ENCODE measurements at places on chromosomes 11 and 22.

GRCh38 chr11:35318977-35319925 is 100.1 kb downstream of the SLC1A2 start:
- no peak for DNase-seq

DNA sequence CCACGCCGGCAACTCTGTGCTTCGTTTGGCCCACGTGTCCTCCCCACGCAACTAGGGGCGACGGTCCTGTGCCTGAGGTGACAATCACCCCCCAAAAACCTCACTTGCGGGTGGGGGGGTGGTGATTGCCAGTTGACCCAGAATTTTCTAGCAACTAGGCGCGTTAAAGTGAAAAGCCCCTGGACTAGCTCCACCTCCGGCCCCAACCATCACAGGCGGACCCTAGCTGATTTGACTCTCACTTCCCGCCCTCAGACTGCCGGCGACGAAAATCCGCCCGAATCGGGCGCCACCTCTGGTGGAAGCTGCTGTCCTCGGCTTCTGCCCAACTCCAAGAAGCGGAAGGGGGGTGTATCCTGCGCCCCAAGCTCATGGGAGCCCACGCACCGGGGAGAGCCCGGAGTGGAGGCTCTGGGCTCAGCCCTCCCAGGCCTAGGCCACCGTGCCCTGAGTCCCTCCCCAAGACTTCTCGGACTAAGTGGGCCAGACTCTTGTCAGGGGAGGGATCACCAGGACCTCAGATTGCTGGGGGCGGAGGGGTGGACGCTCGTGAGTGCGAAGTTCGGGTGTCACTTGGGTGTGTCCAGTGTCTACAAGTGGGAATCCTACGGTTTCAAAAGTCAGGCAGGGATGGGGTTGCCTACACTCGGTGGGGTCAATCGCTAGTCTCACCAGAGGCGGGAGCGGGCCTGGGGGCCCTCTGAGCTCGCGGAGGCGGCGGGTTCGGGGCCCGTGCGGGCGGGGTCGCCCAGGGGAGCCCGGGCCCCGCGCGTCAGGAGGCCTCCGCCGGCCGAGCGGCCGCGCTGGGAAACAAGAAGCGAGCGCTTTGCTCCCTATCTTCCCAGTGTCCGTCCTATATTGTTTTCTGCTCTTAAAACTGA is 12.3 kb downstream of the PAX6 start:
- DNase-seq, result no peak

GRCh38 chr11:112625814-112626213 is 335.4 kb upstream of the NCAM1 start:
- no peak for DNase-seq

GRCh38 chr11:102799681-102800340 is 1.9 kb upstream of the MMP1 start:
- DNase-seq, result no peak

DNA sequence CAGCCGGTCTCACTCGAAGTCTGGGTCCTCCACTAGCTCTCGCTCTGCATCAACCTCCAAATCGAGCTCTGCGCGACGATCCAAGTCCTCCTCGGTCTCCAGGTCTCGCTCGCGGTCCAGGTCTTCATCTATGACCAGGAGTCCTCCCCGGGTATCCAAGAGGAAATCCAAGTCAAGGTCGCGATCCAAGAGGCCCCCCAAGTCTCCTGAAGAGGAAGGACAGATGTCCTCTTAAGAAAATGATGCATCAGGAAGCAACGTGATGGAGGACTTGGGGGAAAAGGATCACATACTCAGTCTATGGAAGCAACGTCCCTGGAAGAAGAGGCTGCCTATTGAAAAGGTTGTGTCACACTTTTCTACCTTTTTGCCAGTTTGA is 1.1 kb downstream of the SRSF8 start:
- DNase-seq, result no peak

DNA sequence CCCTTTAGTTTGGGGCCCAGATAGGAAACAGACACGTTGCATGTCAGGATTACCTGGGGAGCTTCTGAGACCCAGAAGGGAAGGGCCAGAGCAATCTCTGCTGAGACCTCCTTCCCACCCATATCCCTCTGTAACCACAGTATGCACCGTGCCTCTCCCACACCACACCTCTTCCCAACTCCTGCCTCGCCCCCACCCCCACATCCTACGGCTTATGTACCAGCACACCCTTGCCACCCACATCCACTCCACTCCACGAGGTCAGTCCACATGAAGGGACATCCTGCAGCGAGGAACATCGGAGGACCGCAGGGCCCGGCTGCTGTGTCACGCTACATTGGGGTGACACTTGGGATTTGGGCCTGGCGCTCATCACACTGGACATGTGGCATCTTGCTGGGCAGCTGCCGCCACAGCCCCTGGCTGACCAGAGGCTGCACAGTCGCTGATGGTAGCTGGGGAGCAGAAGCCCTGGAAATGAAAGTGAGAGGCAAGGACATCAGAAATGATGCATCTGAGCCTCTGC is 118.3 kb upstream of the LMO1 start:
- DNase-seq, result no peak

DNA sequence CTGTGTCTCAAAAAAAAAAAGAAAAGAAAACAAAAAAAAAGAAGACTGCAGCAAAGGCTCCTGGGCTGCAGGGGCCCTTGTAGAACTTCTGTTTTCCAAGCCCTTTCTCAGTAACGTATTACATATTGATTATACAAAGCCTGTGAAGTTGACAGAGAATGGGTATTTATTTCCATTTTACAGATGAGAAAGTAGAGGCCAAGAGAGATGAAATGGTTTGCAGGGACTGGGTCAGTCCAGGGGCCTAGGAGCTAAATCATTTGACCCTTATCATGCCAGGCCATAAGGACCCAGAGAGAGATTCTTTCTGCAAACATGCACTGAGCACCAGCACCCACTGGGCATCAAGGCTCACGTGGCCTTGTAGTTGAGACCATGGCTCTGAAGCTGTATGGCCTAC is 4.5 kb downstream of the PPP2R5B start:
- DNase-seq, result no peak

DNA sequence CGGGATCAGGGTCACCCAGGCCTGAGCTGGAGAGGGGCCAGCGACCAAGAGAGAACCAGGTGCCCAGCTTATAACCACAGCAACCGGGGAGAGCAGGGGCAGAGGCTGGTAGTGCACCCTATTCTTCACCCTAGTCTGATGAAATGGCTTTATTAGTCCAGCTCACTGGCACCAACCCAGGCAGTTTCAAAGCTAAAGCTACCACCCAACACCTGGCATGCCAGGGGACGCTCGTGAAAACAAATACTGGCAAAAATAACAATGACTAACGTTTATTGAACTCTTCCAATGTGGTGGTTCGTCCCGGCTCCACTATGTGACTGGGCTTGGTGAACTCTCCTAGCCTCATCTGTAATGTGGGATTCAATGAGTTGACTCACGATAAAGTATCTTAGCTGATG is 30.6 kb downstream of the SCGB1A1 start:
- DNase-seq, result no peak

DNA sequence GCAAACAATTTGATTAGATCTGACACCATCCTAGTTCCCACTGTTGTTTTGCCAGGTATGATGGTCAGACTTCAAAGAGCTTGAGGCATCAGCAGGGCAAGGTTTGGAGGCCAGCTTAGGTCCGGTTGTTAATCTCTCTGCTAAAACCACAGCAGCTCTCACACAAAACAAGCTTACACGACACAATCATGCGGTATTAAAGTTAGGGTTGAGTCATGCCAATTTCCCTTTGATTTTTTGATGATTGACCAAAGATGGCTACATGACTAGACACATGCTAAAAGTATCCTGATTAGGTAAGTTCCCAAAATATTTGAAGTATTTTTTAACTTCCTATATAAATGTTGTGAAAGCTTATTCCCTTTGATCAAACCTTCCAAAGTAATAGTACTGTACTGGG is 145.9 kb downstream of the ELP4 start:
- no peak for DNase-seq
